ENCODE measurements at places on chromosomes 13 and 19.

DNA sequence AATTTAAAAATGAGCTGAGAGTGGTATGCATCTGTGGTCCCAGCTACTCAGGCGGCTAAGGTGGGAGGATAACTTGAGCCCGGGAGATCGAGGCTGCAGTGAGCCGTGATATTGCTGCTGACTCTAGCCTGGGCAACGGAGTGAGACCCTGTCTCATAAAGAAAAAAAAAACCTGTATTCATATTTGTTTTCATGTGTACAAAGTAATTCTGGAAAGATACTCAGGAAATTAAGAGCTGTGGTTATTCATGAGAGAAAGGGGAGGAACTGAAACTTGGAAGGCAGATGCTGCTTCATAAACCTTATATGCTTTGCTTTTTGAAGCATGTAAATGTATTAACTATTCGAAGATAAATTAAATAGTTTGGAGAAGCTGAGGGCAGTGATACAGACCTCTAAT lies 8.8 kb upstream of the RLN3 start:
- no peak for DNase-seq

- no peak for DNase-seq
Observed at GRCh38 chr19:7914099-7914498, 531 bp upstream of the TGFBR3L start.

- no peak for DNase-seq
Observed at GRCh38 chr19:50478901-50479715, 2.5 kb upstream of the GARIN5A start.

DNA sequence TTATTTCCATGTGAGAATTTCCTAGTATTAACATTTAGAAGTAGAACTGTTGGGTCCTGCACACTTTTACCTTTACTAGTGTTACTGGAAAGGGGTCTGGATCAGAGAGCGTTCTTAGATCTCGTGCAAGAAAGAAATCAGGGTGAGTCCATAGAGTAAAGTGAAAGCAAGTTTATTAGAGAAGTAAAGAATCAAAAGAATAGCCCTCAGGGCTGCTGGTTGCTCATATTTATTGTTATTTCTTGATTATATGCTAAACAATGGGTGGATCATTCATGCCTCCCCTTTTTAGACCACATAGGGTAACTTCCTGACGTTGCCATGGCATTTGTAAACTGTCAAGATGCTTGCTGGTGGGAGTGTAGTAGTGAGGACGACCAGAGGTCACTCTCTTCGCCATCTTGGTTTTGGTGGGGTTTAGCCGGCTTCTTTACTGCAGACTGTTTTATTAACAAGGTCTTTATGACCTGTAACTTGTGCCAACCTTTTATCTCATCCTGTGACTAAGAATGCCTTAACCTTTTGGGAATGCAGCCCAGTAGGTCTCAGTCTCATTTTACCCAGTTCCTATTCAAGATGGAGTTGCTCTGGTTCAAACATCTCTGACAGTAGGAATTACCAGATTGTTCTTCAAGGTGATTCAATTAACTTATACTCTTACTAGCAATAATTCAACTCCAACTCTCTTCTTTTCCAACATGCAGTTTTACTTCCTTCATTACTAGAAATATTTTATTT lies 27.4 kb downstream of the NDFIP2 start:
- no peak for DNase-seq

- no peak for DNase-seq
Observed at GRCh38 chr13:94534166-94534565, 54.7 kb upstream of the DCT start.

DNA sequence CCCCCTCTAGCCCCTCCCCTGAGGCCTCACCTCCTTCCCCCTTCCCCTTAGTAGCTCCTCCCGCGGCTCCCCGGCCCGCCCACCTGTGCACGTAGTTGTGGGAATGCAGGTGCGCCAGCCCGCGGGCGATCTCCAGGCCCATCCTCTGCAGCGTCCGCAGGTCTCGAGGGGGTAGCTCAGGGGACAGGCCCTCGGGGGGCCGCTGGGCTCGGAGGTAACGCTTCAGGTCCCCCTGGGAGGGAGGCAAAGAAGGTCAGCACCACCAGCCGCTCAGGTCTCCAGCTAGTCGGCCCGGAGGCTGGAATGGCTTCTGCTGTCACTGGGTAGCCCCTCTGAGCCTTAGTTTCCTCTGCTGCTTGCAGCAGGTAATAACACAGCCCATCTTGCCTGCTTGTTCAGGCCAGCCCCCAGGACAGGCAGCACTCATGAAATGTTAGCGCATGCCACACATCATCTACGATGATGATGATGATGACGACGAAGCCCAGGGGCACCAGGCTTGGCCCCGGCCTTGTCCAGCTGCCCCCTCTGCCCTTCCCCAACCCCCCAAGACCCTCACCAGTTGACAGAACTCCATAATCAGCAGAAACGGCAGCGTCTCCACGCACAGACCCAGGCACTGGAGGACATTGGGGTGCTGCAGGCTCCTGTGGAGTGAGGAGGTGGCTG lies 9.2 kb downstream of the LMTK3 start:
- no peak for DNase-seq

GRCh38 chr13:112967686-112968379 lies 1.2 kb upstream of the MCF2L start:
- no peak for DNase-seq

DNA sequence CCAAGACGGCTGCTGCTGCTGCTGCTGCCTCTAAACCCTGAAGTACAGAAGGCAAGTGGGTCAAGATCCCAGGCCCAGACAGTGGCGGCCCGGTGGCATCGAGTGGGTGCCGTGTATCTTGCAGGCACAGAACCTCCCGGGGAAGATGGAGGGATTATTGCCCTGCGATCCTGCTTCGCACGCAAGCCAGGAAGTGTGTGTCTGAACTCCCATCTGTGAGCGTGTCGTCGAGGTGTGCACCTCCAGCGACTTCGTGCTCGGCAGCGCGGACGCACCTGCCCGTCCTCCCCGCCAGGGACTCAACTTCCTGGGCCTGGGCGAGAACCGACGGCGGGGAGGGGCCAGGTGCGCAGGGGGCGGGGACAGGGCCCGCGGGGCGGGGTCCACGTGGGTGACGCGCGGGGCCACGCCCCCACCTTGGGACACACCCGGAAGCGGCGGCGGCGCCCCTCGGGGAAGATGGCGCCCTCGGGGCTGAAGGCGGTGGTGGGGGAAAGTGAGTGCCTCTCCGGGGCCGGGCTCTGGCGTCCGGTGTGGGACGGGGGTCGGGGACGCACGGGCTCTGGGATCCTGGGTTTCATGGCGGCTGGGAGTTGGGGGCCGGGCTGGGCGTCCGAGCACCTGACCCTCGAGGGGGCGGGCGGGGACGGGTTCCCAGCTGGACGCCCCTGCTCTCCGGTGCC lies at the start of gene STXBP2:
Gene STXBP2, plus strand, starts transcription at position 420 of the 683 bp plus-strand sequence. Its CDS starts 40 bp downstream, at position 460.
- DNase-seq = no peak

DNA sequence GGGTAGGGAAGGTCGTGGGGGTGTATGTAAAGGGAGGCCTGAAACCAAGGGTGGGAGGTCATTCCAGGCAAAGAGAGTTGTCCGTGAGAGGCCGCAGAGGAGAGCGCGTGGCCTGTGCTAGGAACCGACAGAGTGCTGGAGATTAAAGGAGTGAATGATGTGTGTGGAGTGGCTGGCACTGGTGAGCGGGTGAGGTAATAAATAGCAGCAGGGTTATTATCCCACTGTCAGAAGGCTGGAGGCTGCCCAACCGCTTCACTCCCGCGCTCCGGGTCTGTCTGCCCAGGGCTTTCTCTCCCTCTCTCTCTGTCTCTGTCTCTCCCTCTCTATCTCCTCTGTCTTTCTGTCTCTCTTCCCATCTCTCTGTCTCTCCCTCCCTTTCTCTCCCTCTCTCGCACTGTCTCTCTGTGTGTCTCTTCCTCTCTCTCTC lies 17.4 kb downstream of the ZNF579 start:
- peak; percentile 52 for DNase-seq

DNA sequence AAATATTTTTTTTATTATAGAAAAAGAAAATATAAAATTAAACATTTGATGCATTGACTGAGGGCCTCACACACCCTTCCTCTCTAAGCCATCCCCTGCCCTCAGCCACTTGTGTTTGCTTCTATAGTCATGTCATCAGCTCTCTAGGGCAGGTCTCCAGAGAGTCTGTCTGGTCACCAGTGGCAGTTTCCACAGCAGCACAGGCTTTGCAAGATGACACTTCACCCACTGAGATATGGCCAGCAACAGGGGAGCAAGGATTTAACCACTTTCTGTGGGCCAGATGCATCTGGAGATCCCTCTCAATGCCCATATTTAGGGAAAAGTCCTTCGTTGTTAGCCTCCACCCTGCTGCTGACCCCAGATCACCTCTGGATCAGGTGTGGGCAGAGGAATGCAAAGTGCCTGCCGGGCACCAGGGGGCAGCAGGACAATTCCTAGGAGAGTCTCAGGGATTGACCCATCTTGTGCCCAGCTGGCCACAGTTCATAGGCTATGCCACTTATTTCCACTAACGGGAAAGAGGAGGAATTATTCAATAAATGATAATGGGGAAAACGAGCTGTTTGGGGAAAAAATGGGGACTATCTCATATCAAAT lies 4.8 kb downstream of the ABCC4 start:
- DNase-seq = no peak

- DNase-seq = no peak
Observed at GRCh38 chr13:70841240-70842061, 733.2 kb upstream of the KLHL1 start.

- no peak for DNase-seq
Observed at GRCh38 chr13:49140910-49141611, 79.1 kb upstream of the MLNR start.

- DNase-seq = no peak
Observed at GRCh38 chr13:28579322-28579721, 79.6 kb upstream of the POMP start.

DNA sequence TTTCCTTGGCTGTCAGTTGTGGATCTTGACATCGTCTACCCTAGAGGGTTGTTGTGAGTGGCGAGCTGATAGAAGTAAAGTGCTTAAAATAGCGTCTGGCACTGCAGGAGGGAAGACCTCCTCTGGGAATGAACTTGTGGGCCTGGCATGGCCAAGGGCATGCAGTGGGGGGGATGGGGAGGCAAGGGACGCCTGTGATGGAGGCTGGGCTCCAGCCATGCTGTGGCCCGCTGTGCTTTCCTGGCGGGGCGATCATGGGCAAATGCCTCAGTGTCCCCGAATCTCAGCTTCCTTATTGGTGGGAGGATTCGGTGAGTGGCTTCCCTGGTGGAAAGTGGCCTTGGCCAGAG lies 10.7 kb downstream of the CARM1 start:
- DNase-seq = no peak

DNA sequence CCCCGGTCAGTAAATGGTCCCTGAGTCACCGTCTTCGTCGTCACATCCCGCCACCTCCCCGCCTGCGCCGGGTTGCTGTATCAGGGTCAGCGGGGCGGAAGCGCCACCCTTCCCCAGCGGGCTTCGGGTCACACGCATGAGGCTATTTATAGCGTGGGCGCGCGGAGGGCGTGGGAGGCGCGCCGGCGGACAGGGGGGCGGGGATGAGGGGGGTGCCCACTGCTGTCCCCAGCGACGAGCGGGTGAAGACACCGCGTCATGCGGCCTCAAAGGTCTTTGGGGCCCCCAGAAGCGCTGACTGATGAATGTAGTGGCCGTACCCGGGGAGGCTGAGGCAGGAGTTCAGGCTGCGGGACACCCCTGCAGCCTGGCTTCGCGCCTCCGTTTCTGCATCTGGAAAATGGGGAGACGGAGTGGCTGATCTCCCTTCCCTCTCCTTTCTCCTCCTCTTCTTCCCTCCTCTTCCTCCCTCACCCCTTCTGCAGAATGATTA lies 7.9 kb downstream of the UNC13A start:
- DNase-seq = no peak

GRCh38 chr19:58274771-58275201 lies 4.0 kb upstream of the ZNF8 start:
- no peak for DNase-seq

GRCh38 chr19:17419154-17419620 lies 660 bp upstream of the MVB12A start:
- DNase-seq = no peak

GRCh38 chr13:42574011-42574410 lies at the start of gene TNFSF11:
TNFSF11 (plus strand) TSS chr13:42574152; CDS start chr13:42574304, 152 bp downstream.
- no peak for DNase-seq

GRCh38 chr19:38019396-38019724 lies 112.4 kb downstream of the SIPA1L3 start:
- no peak for DNase-seq

DNA sequence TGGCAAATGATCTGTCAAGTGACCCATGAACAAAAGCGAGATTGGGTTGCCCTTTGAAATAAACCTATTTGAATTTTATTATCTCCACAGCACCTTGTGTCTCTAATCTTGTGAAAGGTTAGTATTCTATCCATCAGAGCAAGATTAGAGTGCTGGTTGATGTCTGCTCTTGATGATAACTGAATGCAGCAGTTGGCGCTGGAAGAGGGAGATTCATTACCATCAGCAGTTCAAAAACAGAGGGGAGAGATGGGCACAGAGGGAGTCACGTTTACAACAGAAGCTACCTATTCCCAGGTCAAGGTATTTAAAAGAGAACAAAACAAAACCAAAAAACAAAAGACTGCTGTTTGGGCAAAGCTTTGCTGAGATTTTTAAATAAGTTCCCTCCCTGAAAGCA lies 588.1 kb downstream of the GPC6 start:
- no peak for DNase-seq

DNA sequence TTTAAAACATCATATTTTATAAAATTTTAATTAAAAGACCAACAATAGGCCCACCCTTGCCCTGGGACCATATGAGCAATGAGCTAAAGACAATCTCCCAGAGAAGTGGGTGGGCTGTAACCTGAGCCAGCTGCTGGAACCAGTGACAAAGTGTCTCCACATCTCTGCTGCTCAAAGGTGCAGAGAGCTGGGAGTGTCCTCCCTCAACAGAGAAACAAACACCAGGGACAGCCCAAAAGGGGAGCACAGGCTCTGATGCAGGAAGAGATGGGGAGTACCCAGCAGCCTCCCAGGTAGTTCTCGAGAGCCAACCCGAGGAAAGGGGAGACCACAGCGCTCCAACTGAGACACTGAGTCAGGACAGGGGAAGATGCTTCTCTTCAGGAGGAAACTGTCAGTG lies 39.1 kb downstream of the DOCK9 start:
- DNase-seq = no peak

DNA sequence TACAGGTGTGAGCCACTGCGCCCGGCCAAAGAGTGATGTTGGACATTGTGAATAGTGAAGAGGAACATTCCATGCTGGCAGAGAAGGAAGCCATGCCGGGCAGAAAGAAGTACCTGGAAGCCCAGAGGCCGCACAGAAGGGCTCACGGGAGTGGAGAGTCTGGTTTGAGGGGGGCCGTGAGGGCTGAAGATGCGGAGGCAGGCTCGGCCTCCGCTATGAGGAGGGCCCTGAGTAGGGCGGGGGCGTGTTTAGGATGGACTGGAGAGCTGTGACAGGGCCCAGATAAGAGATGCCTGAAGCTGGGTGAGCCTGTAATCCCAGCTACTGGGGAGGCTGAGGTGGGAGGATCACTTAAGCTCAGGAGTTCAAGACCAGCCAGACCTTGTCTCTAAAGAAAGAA lies 1.6 kb downstream of the JOSD2 start:
- no peak for DNase-seq

All from NCI-H1694 (cell line).